Tibial nerve (tissue), 4 donors: ENCODE measurements at places on chromosomes 5 and 9.

GRCh38 chr5:142432369-142432863, 107.6 kb upstream of the SPRY4 start:
- H3K4me3 ChIP-seq = no peak overlapping the region
- peak overlapping the region; percentile 76 for H3K27ac ChIP-seq
- no peaks in the 10 kb centered on the region for H3K36me3 ChIP-seq

DNA sequence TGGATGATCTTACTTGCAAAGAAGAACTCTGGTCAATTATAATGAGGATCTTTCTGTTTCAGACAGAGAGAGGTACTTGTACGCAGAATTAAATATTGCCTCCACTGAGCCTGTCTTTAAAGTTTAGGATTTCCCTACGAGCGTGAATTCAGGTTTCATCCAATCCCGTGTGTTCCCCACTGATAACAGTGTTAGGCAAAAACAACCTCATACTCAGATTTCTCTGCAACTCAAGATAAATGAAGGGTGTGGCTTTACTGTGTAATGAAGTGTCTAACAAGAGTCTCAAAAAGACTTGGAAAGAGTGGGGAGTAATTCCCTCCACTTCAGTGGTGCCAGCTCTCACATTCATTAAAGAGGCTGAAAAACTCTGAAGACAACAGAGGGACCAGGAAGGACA, 53.2 kb upstream of the ACO1 start:
- DNase-seq = no peak
- no peak overlapping the region for H3K4me3 ChIP-seq
- H3K4me1 ChIP-seq = no peaks in the 10 kb centered on the region
- no peaks in the 10 kb centered on the region for H3K36me3 ChIP-seq
- H3K27me3 ChIP-seq = no peaks in the 10 kb centered on the region
- H3K27ac ChIP-seq = no peak overlapping the region

GRCh38 chr5:148733601-148734438, 79.5 kb upstream of the HTR4 start:
- peak; percentile 98 for DNase-seq
- H3K27me3 ChIP-seq = no peaks in the 10 kb centered on the region
- peaks cover 5% of the 10 kb centered on the region for H3K4me1 ChIP-seq
- no peak overlapping the region for H3K27ac ChIP-seq

DNA sequence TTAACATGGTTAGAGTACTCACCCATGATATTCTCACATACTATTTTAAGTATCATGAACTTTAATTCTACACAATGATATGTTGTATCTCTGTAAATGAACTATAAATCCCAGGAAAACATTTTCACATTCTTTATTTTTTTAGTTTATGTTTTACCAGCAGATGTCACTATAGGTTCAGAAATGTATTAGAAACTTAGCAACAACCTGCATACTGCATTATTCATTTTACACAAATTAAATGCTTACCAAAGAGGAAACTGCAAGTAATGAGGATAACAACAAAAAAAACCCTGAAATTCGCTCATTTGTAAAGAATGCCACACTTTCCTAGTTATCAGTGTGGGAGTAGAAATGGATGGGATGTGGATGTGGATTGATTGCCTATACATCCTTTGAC, 217.5 kb upstream of the OTULINL start:
- no peak for DNase-seq
- H3K4me1 ChIP-seq = no peaks in the 10 kb centered on the region
- H3K27me3 ChIP-seq = no peaks in the 10 kb centered on the region

DNA sequence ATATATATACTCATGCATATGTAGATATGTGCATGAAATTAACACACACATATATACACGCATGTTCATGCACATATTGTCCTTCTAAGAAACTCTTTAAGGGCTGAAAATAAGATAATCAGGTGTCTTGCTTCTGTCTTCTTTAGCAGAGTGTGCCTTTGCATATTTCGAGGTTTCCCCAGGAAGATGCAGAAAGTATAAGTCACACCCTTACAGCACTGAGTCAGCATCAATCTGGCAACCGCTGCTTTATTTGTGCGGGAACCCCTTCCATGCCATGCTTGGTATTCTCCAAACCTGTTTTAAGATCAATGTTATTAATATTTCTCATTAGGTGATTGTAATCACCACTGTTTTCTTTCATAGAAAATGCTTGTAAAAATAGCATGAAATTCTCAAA, 557.9 kb downstream of the CAAP1 start:
- no peak overlapping the region for H3K27ac ChIP-seq
- H3K4me1 ChIP-seq = no peaks in the 10 kb centered on the region
- no peaks in the 10 kb centered on the region for H3K27me3 ChIP-seq
- DNase-seq = no peak
- H3K4me3 ChIP-seq = no peak overlapping the region
- H3K36me3 ChIP-seq = no peaks in the 10 kb centered on the region

GRCh38 chr5:15654779-15655178, 154.8 kb downstream of the FBXL7 start:
- no peak for DNase-seq
- H3K27ac ChIP-seq = no peak overlapping the region

DNA sequence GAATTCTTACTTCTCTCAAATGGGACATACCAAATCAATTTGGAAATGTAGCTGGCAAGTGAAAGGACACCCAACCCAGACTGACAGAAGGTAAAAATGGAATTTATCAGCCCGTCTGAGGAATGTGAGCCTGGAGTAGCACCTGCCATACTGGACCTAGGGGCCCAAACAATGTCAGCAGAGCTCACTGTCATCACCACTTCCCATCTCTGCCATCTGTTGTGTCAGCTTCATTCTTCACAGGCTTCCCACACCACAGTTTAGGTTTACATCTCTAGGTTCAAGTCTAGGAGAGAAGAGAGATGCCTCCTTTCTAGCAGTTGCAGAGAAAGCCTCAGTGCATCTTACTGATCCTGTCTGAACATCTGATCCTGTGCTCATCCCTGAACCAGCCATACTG, 222.4 kb downstream of the DOCK8 start:
- no peak for DNase-seq
- H3K4me1 ChIP-seq = no peaks in the 10 kb centered on the region
- no peaks in the 10 kb centered on the region for H3K36me3 ChIP-seq
- no peaks in the 10 kb centered on the region for H3K27me3 ChIP-seq
- H3K27ac ChIP-seq = no peak overlapping the region

DNA sequence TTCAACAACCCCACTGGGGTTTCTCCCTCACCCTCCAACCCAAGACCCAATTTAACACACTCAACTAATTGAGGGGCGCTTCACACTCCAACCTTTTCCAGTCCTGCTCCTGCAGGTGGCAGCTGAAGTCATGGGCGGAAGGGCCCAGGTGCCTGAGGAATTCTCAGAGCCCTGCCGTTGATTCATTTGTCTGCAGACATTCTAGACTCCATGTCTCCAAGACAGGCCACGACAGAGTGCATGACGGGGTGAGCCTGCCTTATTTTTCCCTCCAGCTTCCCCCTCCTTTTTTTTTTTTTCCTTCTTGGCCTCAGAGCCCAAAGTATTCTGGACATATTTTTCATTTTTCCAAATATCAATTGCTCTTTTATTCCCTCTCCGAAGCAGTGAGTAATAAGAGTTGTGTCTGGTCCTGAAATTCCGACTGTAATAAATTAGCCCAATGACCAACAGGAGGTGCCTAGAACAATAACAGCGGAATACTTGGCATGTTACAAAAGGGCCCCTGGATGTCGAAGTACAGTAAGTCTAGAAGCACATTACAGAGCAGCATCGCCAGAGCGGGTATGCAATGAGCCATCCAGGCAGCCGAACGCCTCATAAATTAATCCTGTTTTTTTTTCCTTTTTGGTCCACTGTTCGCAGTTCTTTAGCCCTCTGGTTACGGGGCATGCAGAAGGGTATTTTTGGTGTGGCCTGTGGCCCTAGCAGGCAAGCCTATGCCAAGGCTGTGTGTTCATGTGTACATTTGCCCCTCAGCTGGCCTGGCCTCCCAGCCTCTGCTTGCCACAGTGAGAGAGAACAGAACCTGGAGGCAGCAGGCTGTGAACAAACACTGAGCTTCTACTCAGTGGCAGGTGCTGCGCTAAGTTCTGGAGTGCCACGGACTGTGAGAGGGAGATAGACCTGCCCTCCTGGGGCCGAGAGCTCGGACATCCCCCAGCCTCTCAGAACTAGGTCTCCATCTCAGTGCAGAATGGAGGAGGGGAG, 8.6 kb upstream of the SMIM23 start:
- H3K27ac ChIP-seq = no peak overlapping the region
- no peaks in the 10 kb centered on the region for H3K36me3 ChIP-seq
- no peak overlapping the region for H3K4me3 ChIP-seq
- peaks cover 19% of the 10 kb centered on the region for H3K4me1 ChIP-seq

DNA sequence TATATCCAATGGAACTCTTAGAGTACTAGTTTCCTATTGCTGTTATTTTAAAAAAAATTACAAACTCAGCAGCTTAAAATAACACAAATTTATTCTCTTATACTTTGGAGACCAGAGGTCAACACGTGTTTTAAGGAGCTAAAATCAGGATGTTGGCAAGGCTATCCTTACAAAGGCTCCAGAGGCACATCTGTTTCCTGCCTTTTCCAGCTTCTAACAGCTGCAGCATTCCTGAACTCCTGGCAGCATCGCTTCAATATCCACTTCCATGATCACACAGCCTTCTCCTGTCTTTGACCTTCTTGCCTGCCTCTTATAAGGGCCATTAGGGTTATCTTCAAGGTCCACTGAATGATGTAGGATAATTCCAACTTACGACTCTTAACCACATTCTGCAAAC, 92.2 kb upstream of the CCNG1 start:
- H3K27me3 ChIP-seq = no peaks in the 10 kb centered on the region
- no peak overlapping the region for H3K4me3 ChIP-seq
- H3K27ac ChIP-seq = no peak overlapping the region
- DNase-seq = no peak
- no peaks in the 10 kb centered on the region for H3K4me1 ChIP-seq

DNA sequence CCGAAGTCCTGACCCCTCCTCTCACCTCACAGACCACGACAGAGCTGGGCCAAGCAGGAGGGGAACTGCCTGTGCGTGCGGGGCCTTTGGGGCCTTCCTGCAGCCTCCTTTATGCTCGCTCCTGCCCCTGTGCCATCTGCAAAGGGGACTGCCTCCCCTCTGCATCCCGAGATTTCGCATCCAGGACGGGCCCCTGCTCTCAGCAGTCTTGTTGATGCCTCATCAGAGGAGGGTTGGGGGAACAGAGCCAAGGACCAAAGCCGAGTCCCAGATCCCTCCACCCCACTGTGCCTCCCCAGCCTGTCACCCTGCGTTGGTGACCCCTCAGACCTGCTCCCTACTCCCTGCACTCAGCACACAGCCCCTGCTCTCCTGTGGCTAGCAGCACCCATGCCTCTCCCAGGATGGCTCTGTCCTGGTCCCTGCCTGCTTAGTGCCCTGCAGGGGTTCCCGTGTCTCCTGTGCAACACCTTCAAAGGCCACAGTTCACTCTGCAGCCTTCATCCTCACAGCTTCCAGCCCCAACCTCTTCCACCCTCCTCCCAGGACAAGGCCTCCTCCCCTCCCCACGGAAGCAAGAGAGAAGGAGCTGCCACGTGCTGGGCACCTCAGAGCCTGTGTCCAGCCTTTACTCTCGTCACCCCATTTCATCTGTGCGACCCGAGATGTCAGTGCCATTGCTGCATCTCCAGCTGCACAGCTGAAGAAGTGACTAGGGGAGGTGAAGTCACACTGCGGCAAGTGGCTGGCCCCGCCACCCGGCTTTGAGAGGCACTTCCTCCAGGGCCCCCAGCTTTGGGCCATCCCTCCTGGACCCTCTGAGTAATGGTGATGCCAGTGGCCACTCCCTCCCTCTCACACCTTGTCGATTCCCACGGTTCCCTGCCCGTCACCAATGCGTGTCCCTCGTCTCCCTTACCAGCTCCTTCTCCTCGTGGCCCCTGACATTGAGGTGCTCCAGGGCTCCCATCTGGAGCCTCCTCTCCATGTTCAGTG, 62.6 kb upstream of the LRRTM2 start:
- no peak for DNase-seq
- no peaks in the 10 kb centered on the region for H3K27me3 ChIP-seq
- peaks cover 68% of the 10 kb centered on the region for H3K36me3 ChIP-seq
- no peaks in the 10 kb centered on the region for H3K4me1 ChIP-seq

DNA sequence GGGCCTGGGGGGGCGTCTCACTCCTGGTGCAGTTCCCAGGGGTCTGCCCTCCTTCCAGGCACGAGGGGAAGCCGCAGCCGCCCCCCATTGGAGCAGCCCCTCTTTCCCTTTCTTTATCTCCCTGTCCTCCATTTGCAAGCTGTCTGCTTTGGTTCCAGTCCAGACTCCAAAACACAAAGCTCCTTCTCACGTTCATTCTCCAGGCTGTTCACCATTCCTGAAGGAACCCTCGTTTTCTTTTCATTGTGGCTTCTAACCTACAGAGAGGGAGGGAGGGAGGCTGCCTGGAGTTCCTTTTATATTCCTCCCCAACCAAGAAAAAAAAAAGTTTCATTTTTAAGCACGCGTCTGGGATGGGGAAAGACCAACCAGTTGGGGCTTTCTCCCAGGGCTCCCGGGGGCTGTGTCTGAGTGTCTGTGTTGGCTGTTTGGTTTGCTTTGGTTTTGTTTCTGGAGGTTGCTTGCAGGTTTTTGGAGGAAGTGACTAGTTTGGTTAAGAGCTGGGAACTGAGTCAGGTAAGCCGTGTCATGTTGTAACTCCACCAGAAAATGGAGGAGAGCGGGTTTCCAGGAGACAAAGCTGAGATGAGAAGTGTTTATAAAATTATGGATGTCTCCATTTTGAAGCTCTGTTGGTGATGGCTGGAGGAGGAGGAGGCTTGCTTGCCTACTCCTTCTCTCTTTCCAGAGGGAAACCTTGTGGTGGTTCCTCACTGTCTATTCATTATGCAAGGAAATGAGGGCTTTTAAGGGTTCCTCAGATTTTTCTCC, 1.6 kb downstream of the ZNF462 start:
- no peaks in the 10 kb centered on the region for H3K36me3 ChIP-seq
- DNase-seq = no peak
- peaks cover 21% of the 10 kb centered on the region for H3K4me1 ChIP-seq
- peak overlapping the region; percentile 93 for H3K27ac ChIP-seq

- no peak overlapping the region for H3K4me3 ChIP-seq
- no peak overlapping the region for H3K27ac ChIP-seq
- no peaks in the 10 kb centered on the region for H3K27me3 ChIP-seq
- no peaks in the 10 kb centered on the region for H3K4me1 ChIP-seq
- no peak for DNase-seq
These were observed 65.2 kb upstream of the PTPRD start for GRCh38 chr9:10678010-10678409.

DNA sequence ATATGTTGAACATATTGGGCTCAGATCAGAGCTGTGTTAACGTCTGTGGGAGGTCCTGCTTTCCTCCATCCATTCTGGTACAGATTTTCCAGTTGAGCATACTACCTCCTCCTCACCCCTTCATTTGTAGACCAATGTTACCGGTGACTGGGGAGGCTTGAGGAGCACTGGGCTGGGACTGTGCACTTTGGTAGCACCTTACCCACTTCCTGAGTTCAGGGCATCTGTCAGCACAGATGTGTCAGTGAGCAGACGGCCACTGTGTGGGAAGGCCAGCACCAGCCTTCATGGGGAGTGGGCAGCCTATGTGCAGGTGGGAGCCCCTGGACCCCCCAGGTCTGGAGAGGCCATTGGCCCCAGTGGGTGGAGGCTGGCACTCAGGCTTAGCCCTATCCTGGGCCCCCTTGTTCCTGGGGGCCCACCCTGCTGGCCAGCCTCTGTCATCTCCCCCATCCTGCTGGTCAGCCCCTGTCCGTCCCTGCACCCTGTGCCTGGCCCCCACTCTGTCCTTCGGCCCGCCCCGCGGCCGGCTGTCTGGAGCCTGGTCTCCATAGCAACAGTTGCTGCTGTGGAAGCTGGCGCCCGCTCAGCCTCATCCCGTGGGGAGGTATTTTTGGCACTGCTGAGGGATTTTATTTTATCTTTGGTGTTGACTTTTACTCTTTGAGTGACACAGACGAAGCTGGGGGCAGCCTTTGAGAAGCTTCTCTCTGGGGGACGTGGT, 21.3 kb downstream of the WNK2 start:
- peaks cover 20% of the 10 kb centered on the region for H3K4me1 ChIP-seq
- H3K27ac ChIP-seq = peak overlapping the region; percentile 17
- H3K27me3 ChIP-seq = no peaks in the 10 kb centered on the region
- no peak overlapping the region for H3K4me3 ChIP-seq
